NCI-H1092 (cell line): ENCODE measurements at places on chromosomes 6 and 20.
A peak's percentile ranks its signal among the peaks of the same experiment; 100 is the strongest.

DNA sequence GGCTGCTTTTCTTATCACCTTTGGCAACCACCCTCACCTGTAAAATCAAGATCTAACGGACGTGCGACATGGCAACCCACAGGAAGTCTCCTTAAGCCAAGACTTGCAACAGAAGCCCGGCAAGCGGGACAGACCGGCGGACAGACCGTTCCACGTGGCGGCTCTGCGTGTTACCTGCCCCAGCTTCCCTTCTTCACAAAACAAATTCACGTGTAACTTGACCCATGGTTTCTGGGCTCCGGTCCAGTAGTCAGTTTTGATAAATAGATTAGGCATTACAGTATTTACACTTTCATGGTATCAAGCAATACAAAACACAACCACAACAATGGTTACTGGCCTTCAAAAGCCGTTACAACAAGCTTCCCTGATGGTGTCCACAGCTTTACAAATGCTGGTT, 133.8 kb downstream of the PRND start:
- no peak for DNase-seq

GRCh38 chr6:81633391-81633790, 119.1 kb downstream of the TENT5A start:
- no peak for DNase-seq

GRCh38 chr6:2111162-2111677, 134.2 kb downstream of the GMDS start:
- DNase-seq = no peak

- DNase-seq = no peak
Measured at GRCh38 chr6:6556738-6557503, 31.6 kb upstream of the LY86 start.

- no peak for DNase-seq
Measured at GRCh38 chr6:35668096-35668495, 20.6 kb downstream of the FKBP5 start.

- peak; percentile 15 for DNase-seq
Measured at GRCh38 chr6:52399511-52400312, 20.4 kb upstream of the EFHC1 start.

- no peak for DNase-seq
Measured at GRCh38 chr20:44066645-44067606, 120.1 kb downstream of the JPH2 start.

- no peak for DNase-seq
Measured at GRCh38 chr20:35319192-35319870, 27.1 kb upstream of the FAM83C start.

DNA sequence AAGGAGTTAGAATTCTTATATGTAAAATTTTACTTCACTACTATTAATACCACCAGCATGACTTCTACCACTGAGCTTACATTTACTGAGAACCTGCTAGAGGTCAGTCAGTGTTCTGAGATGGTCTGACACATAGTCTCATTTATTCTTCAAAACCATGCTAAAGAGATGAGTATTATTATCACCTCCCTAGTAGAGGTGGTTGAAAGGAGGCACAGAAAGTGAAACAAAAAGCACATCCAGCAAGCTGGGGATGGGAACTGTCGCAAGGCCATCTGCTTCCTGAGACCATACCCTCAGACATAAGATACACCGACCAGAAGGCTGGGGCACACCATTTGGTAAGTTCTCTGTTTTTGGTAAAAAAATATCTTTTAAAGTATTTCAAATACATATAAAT, 137.7 kb downstream of the INSM1 start:
- DNase-seq = no peak

DNA sequence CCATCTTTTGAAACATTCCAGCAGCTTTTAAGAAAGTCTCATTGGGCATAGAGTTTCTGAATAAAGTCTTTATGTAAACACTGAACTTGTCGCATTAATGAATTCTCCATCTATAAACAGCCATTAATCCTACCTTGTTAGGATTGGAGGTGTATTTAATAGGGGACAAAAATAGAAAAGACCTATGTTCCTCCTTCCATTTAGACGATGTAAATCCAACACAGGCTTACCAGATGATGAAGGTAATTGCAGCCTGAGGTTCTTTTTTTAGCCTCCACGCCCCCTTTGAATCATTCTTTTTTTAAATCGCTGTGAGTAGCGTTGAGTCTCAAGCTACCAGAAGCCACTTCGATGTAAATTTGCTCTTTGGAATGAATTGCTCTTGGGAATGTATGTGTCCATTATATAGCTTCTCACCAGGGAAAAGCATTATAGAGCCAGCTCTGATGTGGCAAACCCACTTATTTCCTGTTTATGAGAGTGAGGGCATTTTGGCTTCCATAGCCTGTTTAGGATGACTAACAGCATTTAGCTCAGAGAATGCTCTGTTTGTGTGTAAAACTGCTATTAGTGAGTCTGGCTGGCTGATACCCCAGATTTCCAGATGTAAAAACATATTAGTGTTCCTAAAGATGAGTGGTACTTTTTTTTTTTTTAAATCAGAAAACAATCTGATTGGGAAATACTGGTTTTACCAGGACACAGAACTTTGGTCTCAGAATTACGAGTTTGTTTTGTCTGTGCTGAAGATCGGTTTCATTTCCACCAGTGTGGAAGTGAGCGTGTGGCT, 74.9 kb upstream of the CLDN20 start:
- no peak for DNase-seq

GRCh38 chr6:53648184-53648943, 17.2 kb downstream of the KLHL31 start:
- no peak for DNase-seq

- no peak for DNase-seq
Measured at GRCh38 chr6:29216528-29216927, 45.8 kb downstream of the OR2J2 start.

DNA sequence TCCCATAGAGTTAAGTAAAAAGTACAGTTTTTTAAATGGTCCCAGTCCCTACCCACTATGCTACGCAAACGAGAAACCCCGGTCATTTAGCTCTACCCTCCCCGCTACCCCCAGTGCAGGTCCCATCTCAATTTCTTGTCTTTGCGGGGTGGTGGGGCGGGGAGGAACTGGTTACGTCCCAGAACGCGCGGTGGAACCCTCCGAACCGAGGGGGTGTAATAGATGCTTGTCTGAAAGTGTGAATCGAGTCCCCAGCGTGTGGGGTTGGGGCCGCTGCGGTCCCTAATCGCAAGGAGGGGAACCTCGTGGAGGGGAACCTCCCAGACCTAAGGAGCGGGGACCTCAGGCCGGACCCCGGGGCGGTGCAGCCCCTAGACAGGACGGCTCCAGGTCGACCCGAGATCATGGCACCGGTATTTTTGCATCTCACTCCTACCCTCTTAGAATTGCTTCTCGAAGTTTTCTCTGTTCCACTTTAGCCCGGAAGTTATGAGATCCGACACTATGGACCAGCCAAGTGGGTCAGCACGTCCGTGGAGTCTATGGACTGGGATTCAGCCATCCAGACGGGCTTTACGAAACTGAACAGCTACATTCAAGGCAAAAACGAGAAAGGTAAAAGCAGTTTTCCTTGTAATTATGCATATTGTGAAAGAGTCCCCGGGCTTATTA, 779 bp downstream of the HEBP2 start:
- no peak for DNase-seq

DNA sequence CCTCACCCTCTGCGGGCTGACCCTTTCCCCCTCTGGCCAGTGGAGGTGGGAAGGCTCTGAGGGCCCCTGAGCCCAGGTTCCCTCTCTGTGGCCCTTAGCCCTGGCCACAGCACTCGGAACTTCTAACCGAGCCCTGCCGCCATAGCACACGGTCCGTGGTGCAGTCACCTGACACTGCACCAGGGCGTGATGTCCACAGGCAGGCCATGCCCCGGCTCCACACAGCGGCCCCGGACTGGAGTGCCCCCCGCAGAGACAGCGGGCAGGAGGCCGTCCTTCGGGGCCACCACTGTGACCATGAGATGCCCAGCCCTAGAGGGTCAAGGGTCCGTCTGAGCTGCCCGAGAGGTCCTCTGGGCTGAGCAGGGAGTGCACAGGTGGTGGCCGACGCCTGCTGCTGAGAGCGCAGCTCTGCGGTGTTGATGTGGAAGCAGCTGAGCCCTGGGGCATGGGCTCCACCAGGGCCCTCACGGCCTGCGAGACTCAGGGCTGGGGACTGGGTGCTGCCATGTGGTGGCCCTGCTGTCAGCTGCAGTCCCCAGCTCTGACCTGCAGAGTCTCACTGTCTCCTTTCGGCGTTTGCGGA, 11.2 kb upstream of the BHLHE23 start:
- DNase-seq = no peak

DNA sequence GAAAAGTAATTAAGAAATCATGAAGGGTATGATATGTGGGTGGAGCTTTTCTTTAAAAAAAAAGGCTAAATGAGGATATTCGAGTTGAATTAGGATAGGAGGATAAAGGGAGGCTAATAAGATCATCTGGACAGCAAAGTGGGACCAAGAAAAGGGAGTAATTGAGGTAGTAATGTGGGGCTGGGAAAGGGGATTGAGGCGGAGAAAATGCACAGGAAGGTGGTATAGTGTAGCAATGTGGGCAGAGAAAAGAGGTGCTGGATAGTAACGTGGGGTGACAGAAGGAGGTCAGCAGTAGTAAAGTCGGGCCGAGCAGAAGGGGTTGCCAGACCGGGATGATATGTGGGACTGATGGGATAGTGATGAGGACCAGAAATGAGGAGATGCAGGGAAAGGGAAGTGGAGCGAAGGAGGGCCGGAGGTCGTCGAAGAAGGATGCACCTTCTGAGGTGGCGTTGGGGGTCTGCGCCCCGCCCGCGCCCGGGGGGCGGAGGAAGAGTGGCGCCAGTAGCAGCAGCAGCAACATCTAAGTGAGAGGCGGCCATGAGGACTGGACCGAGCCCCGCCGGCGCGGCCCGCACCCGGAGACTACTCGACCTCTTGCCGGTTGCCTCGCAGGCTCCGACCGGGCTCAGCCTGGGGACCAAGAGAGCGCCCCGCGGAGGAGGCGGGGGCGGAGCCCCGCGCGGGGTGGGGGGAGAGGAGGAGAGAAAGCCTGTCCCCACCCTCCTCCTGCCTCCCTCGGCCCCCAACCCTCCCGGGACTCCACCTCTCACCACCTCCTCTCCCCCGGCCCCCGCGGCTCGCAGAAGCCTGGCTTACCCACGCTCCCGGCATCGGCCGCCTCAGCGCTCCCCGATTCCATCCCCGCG, 887 bp downstream of the GABBR1 start:
- no peak for DNase-seq

DNA sequence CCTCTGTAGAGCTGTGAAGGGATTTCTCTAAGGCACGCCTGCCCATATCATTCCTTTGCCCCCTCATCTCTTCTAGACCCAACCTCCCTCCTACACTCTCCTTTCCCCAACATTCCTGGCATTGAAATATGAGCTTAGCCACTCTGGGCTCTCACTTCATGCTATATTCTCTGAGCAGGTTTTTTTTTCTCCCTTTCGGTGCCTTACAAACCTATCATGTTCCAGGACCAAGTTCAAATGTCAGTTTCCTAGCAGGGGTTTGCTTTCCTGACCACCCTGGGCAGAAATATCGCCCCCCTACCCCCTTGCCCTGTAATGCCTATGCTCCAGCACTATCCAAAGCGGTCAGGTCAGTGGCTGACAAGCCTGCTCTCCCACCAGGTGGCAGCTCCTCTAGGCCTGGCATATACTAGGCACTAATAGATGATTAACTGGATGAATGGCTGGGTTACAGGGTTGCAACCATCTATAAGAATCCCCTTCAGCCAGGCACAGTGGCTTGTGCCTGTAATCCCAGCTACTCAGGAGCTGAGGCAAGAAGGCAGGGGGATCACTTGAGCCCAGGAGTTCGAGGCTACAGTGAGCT, 25.7 kb upstream of the AAR2 start:
- DNase-seq = no peak

- DNase-seq = no peak
Measured at GRCh38 chr6:141744194-141744925, 388.4 kb upstream of the GJE1 start.

DNA sequence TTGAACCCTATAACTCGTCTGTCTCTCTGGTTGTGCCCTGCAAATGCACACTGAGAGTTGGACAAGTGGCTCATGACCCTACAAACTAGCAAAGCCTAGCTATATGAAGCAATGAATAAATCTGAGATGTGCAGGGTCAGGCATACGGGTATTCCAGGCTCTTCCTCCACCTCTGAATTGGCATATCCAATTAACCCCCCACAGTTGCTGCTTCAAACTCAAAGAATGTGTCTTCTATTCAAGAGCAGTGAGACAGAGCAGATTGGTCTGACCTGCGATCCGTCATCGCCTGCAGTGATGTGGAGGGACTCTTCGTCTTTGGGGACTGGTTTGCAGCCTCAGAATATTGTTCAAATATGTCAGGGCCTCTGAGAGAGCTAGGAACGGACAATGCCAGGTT, 59.8 kb downstream of the LAMP5 start:
- DNase-seq = no peak

DNA sequence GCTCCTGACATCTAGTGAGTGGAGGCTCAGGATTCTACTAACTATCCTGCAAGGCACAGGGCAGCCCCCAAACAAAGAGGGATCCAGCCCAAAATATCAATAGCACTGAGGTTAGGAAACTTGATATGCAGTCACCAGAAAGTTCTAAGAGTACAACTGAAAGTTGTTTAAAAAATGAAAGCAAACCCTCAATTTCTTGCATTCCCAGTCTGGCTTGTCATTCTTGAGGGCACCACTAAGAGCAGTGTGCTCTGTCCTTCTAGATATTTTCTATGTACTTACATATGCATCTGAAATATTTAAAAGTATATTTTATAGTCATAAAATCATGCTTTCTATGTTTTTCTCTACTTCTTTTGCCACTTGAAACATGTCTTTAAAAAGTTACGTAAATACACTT, 35.9 kb downstream of the CST8 start:
- DNase-seq = no peak
